ENCODE measurements at places on chromosomes 12 and 14.
A peak's percentile ranks its signal among the peaks of the same experiment; 100 is the strongest.

GRCh38 chr14:64711039-64711438 is 6.8 kb downstream of the PLEKHG3 start:
- no peak for DNase-seq

DNA sequence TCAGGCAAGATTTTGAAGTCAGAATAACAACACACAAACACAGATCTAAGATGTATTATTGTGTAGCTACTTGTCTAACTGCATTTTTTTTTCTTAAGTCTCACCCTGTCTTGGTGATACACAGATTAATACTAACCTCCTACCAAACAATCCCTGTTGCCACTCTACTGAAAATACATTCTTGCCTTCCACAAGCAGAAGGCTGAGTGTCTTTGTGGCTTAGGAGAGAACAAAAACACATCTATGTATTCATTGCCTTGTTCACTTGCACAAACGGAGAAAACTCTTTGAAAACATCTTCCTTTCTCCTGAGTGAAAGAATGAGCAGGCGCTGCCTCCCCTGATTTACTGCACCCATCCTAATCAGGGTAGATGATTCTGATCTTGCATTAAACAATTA is 642.2 kb downstream of the DIO2 start:
- DNase-seq: no peak

- no peak for DNase-seq
Measured at GRCh38 chr12:106281056-106281782, 21.3 kb upstream of the TCP11L2 start.

DNA sequence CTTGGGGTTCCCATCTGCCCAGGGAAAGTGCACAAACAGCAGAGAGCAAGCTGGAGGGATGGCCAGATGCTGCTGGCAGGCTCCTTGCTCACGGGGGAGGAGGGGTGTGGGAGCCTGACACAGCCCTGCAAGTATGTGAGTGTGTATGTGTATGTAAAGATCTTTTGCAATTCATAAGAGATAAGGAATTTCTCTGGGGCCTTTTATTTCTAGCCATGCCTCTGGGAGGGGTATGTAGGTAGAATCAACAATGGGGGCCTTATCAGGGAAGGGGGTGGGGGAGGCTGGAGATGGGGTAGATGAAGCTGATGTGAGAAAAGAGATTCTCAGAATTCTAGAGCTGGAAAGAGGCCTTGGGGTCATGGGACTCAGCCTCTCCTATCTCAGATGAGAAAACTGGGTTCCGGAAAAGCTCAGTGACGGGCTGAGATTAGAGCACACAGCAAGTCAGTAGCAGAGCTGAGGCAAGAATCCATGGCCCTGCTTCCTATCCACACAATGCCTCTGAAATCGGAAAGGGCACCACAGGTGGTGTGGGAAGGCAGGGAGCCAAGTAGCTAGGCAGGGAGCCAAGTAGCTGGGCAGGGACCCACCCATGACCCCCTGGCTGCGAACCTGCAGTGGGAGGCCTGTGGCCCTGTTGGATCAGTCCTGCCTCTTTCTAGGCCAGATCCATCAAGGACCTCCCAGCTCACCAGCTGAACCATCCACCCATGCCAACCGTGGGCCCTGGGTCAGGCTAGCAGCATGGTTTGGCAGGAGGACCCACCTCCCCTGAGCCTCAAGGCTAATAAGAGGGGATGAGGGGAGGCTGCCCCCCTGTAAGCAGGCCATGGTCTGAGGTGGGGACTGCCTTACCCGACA is 54.7 kb downstream of the PLEKHG3 start:
- peak; percentile 50 for DNase-seq

DNA sequence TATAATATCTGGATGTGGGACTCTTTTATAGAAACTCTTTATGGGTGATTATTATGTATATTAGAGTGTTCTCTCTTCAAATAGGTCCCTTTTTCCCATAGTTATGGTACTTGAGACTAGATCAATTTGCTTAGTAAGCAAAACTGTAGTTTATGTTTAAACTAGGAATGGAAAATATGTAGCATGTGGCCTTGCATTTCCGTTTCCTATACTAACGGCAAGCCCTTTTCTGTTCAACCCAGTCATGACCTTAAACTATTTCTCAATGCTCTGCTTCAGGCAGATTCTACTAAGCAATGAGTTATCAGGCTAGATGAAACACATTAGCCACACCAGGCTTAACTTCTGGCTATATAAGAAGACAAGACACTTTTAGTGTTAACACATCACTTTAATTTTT is 84.6 kb downstream of the OTOGL start:
- no peak for DNase-seq

DNA sequence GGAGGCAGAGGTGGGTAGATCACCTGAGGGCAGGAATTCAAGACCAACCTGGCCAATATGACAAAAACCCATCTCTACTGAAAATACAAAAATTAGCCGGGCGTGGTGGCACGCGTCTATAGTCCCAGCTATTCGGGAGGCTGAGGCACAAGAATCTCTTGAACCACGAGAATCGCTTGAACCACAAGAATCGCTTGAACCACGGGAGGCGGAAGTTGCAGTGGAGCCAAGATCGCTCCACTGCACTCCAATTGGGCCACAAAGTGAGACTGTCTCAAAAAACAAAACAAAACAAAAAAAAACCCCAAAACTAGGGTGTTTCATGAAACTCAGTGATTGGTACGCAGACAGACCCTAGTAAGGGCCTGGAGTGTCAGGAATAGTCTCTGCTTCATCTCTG is 6.4 kb upstream of the ARF6 start:
- no peak for DNase-seq

- DNase-seq: peak; percentile 53
Measured at GRCh38 chr14:62126879-62127478, 364.8 kb downstream of the SNAPC1 start.

Measured in forelimb muscle (tissue), 1 donor.